ENCODE measurements at places on chromosomes 5 and 9.

GRCh38 chr9:70901013-70901412 is 220.4 kb downstream of the TRPM3 start:
- DNase-seq: no peak

- peak; percentile 30 for DNase-seq
Observed at GRCh38 chr5:150801117-150801927, 22.8 kb downstream of the SMIM3 start.

- peak; percentile 14 for DNase-seq
Observed at GRCh38 chr5:115069087-115069968, 100.4 kb downstream of the TRIM36 start.

DNA sequence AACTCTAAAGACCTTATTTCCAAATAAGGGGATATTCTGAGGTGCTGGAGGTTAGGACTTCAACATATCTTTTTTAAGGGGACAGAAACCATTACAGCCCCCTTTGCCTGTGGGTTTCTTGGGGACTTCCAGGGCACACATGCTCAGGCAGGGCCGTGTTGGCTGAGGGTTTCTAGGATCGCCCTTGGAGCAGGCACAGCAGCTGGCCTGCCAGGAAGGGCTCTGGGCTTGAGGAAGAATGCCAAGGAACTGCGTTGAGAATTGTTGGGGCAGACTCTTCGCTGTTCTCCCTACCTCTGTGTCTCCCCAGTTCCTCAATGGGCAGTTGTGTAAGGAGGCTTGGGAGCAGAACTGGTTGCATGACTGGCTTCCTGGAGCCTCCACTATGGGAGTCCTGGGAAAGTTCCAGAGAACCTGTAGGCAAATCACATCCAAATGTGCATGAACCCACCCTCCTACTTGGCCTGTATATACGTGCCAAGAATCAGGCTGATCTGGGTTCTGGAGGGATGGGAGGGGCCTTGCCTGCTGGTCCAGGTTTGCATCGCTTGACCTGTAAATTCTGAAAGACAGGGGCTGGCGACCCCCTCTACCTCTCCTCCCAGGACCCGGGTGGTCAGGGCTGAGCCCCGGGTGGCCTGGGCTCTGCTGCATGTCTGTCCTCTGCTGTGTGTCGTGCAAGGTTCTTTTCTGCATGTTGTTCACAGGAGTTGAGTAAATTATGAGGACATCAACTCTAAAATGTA is 65.5 kb downstream of the HSPA4 start:
- no peak for DNase-seq

DNA sequence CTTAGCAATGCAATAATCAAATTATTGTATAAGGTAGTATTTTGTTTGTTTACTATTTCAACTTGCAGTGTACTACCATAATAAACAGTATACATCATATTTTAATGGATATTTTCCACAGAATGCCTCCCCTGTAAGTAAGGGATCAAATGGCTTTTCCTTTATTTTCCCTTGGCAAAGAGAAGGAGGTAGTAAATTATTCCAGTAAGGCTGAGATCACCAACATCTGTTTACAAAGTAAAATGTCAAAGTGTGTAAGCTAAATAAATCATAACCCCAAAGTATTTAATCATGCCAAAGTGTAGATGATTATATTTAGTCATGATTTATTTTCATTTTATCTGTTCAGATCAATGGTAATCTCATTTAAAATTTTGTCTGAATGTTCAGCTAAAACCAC is 537.6 kb downstream of the PRDM9 start:
- no peak for DNase-seq

DNA sequence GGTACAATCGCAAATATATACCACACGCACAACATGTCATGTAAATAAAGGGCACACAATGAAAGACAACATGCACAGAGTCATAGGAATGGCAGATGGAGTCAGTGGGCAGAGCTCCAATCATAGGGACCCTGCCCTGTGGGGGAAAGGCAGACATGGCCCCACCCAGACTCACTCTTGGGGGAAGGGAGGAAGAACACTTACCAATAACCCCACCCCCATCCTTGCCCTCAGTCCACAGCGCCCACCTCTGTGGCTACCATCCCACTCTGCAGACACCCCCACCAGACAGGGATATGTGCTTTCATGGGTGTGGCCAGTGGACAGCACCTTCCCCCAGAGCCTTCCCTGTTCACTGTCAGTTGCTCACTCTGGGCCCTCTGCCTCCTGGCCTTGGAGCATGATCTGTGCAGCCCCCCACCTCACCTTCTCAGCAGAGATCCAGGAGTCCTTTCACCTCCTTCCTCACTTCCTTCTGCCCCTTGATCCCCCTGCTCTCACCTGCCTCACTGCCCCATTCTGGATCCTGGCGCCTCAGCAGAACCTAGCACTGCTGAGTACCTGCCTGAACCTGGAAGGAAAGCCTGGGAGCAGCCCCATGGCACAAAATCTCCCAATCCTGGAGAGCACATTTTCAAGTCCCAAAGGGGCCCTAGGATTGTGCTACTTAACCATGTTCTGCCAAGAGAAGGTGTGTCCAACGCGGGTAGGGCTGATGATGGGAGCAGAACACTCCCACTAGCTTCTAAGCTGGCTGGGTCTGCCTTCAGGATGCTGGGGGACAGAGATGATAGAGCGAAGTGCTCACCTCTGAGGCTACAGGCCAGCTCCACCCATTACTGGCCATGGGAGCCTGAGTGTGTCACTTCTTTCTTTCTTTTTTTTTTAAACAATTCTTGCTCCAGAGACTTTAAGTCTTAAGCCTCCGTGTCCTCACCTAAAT is 1.5 kb upstream of the PHF19 start:
- no peak for DNase-seq

DNA sequence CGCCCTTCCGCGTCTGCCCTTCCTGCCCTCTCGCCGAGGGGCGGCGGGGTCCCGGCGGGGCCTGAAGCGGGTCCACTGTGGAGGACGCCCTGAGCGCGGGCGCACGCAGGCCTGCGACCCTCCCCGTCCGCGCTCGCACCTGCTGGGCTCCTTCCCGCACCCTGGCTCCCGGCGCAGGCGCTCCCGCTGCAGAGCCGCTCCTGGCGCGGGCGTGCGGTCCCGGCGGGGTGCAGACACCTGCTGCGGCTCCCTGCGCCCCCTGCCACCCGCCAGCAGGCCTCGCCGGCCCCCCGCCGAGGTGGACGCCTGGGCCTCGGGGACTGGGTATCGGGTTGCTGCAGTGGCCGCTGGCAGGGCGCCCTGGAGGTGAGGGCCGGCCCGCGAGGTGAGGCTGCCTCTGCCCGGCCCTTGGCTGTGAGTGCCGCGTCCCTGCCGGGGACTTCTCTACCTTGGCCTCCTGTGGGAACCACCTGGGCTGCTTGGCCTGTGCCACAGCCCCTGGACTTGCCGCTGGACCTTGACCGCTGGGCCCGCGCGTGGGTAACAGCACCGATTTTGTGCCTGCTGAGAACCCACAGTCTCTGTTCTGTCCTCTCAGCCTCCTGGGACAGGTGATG is 627 bp downstream of the ARRDC1 start:
- no peak for DNase-seq

GRCh38 chr5:2996687-2997086 is 245.2 kb upstream of the IRX2 start:
- DNase-seq: no peak

- no peak for DNase-seq
Observed at GRCh38 chr5:77957516-77957915, 181.4 kb upstream of the TBCA start.

DNA sequence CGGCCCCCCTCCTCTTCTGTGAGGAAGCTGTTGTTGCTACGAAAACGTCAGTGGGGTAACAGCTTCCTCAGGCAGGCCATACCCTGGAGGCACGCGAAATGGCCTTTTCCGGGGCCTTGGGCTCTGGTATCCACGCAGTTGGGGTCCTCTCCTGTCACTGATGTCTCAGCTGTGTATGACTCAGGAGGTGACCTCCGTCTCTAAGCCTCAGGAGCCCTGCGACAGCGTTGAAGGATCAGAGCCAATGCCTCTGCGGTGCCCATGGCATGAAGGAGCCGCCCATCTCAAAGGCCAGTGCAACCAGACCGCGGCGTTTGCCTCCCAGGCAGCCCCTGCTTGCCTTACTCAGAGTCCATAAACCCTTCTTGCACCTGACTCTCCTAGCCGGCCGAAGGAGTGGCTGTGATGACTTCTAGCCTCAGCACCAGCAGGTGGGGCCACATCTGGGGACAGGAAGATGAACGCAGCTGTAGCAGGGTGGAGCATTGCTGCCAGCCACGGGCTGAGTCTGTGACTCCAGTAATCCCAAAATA is 1.0 kb upstream of the MXD3 start:
- DNase-seq: no peak

DNA sequence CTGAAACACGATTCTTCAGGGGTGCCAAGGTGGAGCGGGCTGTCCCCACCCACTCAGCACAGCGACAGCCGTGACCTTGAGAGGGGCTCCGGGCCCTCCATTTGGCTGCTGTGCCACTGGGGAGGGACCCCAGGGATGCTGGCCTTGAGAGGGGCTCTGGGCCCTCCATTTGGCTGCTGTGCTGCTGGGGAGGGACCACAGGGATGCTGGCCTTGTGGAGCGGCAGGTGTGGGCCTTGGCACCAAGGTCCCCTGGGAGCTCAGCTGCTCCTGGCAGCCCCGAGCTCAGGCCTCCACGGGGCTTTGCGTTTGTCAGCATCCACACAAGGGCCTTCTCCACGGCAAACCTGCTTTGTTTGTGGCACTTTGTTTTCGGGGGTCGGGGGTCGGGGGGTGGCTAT is 137.6 kb upstream of the LPCAT1 start:
- DNase-seq: no peak

DNA sequence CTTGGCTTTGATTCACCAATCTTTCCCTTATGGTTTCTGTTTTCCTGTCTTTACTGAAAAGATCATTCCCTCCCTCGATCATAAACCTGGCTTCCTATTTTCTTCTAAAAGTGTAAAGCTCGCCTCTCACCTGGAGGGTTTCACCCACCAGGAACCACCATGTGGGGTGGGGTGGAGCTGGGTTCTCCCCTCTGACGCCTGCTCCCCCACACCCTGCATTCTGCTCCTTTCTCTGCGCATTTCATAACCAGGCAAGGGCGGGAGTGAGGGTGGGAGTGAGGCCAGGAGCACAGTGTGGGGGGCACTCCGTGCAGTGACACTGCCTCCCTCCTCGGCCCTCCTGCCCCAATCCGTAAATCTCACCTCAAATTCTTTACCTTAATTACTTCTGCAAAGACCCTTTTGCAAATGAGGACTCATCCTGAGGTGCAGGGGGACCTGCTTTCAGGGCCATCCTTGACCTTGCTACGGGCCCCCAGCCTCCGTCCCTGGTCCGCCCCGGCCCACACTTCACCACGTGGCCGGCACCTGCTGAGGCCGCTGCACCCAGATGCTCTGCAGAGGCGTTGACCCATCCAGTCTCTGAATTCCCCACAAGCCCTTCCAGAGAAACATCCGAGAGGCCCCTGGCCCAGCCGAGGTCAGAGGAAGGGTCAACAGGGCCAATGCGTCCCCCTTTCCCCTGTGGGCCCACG is 59.3 kb downstream of the KCNT1 start:
- DNase-seq: no peak

GRCh38 chr9:38106488-38106887 is 37.5 kb upstream of the SHB start:
- DNase-seq: no peak

DNA sequence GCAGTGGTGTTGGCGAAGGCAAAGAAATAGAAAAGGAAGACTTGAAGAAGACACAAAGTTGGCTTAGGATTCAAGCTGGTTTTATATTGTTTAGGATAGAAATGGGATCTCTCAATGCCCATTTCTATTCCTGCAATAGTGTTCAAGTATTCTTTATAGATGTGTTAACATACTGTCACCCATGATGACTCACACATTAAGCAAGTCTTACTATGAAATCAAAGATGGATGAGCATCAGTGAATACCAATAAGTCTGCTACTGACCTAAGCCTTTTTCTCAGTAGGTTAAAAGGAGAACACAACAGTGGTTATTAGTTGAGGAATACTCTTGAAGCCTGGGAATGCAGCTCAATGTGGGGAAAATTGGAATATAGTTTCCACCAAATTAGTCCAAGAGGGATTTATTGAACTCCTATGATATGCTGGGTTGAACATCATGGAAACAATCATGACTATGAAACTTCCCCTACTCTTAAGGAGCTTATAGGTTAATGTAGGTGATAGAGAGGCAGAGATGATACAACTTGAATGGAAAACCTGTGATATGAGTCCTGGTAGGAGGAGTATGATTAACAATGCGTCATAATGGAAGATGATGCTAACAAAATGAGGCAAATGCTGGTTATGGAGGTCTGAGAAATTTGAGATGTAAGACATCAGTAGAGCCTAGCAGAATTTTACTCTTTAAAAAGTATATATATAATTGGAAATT is 417.1 kb upstream of the DAP start:
- DNase-seq: no peak

DNA sequence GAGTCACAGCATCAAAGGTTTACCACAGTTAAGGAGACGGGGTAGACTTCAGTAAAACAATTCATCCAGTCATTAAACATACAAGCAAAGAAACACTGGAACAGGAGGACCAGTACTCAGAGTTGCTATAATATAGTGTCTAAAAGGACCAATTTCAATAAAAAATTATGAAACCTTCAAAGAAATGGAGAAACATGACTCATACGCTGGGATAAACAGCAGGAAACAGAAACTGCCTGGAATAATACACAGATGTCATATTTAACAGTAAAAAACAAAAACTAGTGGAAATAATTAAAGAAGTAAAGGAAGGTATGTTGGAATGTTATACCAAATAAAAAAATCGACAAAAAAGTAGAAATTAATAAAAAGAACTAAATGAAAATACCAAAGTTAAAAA is 1075.9 kb downstream of the NR2F1-AS1 start:
- DNase-seq: no peak
